ENCODE measurements at places on chromosomes 6 and 20.

DNA sequence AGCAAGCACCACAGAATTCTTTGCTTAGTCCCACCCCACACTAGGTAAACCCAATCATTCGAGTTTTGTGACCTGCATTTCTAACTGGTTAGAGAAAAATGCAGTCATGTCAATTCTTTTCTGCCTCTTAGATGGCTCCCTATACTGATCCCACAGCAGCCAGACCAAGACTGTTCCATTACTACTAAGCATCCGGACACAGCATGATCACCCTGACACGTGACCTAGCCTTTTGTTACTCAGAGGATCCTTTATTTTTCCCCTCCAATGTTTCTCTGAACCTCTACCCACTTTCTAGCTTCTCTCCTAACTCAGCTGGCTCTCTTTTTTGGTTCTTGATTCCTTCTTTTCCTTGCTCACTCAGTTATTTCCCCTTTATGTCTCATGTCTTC is 87.9 kb downstream of the PDE10A start:
- no peak for DNase-seq

DNA sequence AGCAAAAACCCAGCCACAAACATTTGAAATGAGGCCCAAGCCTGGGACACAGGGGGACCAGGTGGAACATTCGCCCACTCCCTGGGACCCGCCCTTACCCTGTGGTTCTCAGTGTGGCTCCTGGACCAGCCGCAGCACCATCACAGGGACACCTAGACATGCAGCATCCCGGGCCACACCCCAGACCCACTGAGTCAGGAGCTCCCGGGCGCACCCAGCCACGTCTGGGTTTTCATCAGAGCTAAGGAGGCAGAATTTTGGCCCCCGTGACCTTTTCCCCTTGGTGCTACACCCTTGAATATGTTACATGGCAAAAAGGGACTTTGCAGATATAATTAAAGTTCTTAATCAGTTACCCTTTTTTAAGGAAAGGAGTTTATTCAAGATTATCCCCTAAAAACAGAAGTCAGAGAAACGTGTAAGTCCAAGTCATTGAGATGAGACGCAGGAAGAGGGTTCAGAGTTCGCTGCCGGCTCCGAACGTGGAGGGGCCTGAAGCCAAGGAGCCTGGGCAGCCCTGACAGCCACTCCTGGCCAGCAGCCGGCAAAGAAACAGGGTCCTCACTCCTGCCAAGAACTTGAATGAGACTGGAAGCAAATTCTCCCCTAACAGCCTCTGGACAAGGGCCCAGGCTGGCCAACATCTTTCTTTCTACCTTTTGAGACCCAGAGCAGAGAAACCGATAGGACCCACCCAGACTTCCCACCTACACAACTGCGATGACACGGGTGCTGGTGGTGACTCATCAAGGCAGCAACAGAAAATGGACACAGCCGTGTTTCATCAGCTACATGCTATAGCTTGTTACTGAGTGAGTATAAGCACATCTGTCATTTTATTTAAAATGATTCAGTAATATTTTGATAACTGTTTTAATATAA is 25.3 kb downstream of the BFSP1 start:
- DNase-seq: no peak

DNA sequence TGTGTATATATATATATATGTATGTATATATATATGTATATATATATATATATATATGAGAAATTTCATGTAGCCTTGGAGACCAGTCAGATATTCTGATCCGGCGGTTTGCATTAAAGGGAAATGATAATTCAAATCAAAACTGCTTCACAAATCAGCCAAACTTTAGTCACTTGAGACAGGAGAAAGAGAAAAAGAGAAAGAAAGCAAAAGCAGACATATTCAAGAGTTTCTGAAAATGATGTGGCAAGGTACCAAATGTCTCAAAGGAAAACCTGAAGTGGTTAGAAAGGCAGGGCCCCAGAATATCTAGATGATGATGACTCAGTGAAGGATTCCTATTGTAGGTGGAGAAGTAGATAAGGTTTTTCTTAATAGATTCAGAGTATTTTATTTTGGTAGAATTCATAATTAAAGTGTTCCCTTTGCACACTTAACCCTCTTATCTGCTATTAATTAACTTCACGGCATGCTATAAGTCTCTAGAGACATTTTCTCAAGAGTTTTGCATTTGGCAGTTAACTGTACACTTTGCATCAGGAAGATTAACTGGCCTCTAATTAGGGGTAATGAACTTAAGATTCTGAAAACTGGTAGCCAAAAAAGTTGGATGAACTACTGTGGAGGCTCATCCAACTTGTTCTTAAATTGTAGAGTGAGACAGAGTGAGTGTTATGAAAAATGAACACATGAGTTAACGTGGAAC is 50.1 kb upstream of the ASF1A start:
- peak; percentile 57 for DNase-seq

DNA sequence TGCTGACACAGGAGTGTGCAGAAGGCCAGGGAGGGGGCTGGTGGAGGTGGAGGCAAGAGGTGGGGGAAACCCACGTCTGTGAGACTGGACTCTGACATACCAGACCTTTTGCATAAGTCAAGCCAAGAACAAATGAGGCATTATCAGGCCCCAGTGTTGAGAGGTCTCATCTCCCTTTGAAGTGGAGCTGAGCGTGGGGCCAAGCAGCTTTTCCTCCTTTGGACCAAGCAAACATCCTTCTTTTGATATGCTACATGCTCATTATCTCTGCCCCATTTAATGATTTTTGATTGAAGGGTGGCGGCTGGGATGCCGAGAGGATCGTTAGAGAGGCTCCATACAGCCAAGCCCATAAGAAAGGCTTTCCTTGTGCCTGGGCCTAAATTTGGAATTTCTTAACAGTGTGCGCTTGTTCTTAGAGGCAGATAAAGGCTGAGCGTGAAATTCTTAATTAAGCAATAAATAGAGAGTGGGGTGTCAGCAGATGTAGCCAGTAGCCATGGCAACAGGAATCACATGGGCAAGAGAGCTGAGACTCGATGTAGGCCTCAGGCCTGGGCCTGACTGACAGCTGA is 244.5 kb downstream of the PKHD1 start:
- DNase-seq: no peak

DNA sequence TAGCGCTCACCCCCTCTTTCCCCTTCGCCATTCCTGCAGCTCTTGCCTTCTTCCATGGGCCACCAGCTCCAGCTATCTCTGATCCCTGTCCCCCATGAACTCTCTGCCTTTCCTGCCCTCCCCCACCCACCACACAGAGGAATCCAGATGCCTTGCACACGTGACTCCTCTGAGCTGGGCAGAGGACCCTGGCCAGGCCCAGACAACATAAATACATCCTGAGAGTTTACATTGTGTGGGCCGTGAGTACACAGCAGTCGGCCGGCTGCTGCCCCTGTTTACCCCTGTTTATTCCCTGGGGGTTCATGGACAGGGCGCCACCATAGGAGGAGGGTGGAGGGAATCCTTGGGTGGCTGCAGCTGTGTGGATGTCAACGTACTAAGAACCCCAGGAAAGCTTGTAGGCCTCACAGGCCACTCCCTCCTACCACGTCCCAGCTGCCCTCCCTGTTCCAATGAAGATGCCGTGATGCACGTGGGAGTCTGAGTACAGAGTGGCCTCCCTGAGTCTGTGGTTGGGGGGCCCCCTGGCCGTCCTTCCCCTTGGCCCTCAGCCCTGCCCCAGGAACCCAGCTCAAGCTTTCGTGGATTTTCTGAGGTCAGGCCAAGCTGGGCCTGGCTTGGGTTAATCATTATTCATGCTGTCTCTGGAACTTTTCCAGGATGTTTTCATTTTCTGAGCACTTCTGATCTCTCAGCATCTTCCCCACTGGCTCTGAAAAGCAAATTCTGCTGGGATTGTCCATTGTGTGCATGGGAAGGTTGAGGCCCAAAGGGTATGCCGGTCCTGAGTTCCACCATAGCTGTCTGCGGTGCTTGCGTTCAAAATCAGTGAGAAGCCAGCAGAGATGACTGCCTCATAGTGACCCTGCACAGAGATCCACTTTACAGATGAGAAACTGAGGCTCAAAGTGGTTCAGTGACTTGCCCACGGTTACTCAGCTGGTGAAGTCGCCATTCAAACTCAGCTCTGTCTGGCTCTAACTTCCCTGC is 136.3 kb downstream of the MRPL14 start:
- DNase-seq: no peak

- peak; percentile 19 for DNase-seq
Measured at GRCh38 chr6:140921366-140922226, 1211.1 kb upstream of the GJE1 start.

- no peak for DNase-seq
Measured at GRCh38 chr6:20415304-20415703, 13.6 kb downstream of the E2F3 start.

GRCh38 chr20:45293041-45294002 is 13.3 kb upstream of the RBPJL start:
- DNase-seq: peak; percentile 90

DNA sequence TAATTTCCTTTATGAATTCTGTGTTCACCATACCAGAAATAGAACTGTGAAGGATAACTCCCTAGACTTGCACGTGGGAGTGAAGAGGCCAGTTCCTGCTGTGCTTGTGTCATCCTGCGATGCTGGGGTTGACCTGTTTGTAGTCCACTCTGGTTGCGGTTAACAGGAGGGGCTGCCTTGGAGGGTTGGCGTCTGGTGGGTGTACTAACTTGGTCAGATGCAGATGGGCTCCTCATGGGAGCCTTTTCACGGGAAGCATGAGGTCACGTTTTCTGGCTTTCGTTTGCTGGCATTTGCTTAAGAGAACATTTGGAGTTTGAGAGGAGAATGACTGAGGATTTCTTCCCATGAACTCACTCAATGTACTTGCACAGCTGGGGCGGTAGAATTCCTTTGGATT is 41.2 kb downstream of the IGF2R start:
- no peak for DNase-seq

DNA sequence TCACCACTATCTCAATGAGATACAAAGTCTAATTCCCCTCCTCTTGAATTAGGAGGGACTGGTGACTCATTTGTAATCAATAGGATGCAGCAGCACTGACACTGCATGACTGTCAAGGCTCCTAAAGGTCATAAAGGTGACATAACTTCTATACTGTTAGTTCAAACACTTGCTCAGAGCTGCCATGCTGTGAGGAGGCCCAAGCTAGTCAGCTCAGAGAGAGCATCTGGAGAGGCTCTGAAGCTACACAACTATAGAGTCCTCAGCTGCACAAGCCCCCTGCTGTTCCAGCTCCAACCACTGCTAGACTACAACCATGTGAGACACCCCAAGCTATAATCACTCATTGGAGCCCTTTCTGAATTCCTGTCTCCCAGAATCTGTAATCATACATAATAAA is 17.0 kb upstream of the HEY2 start:
- no peak for DNase-seq

DNA sequence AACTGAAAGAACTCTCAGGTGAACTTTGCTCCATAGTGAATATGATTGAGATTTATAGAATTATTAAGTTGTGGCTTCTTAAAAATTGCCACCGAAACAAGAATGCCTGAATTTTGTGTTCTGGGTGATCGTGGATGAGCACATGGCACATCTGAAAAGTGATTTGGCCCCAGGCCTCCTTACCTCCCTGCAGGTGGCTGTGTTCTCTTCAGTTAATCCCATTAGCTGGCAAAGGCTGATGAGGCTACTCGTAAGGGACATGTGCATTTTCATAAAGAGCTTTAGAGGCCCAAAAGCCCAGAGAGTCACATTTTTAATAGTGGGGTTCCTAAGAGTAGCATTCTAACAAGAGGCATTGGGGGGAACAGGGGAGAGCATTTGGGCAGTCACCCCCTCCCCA is 22.6 kb downstream of the GNAS start:
- DNase-seq: no peak

GRCh38 chr6:167762259-167762962 is 64.3 kb upstream of the AFDN start:
- no peak for DNase-seq

DNA sequence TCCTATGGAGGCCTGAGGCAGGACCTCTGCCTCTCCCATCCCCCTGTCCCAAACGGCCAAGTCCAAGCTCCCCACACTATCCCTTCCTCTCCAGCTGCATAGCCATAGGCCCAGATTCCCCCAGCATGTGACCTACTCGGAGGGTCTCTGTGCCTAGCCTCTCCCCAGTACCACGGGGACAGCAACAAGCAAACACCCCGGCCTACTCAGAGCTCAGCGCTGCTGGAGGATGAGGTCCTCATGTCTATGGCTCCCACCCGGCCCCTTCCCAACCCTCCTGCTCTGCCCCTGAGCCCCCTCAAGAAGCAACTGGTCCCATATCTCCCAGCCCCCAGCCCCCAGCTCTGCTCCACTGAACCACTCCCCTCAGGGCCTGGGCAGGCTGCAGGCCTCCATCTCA is 24.2 kb downstream of the RNASET2 start:
- no peak for DNase-seq

DNA sequence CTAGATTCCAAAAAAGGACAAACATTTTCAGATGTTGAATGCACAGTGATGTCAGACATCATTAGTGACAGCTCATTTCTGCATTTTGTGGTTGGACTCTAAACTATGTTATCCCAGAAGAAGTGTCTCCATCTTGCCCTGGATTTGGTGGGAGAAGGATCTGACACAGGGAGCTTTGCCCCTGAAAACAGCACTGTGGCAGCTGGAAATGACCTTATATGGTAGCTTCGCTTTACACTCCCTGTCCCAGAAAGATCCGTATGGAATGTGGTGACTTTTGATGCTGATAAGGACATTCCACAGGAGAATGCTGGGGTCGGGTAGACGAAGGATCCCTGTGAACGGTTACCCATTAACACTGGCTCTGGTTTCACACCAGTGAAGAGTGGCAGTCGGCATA is 87.2 kb upstream of the EDN1 start:
- DNase-seq: no peak

DNA sequence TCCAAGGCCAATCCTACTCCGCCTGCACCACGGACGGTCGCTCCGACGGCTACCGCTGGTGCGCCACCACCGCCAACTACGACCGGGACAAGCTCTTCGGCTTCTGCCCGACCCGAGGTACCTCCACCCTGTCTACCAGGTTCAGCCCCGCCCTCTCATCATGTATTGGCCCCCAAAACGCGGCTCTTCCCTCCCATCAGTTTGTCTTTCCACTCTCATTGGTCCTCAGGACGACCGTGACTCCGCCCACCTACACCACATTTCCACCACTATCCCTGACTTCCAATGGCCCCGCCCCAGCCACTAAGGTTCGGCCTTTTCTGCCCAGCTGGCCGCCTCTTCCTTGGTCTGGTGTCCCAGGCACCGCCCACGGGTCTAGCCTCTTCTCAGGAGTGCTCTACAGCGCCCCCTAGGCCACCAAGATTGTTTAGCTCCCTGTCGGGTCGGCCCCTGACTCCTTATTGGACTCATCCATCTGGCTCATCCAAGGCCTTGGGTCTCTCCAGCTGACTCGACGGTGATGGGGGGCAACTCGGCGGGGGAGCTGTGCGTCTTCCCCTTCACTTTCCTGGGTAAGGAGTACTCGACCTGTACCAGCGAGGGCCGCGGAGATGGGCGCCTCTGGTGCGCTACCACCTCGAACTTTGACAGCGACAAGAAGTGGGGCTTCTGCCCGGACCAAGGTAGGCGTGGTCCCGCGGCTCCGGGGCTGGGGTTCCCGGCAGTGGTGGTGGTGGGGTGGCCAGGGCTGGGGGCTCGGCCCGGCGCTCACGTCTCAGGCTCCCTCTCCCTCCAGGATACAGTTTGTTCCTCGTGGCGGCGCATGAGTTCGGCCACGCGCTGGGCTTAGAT is 3.1 kb downstream of the MMP9 start:
- peak; percentile 67 for DNase-seq

Measured in GM20000 (cell line).